ENCODE measurements at places on chromosomes 1 and 21. TPM values are rescaled to one million over a fixed set of nuclear protein-coding genes. Genes with fewer than 3 reads are reported as not detected.

- DNase-seq = no peak
These were observed 954 bp downstream of the MARK1 start for GRCh38 chr1:220528679-220529501.

GRCh38 chr21:32682696-32683474 is 44.9 kb downstream of the SYNJ1 start:
- DNase-seq = no peak

GRCh38 chr1:38852780-38853179 is 6.8 kb downstream of the RRAGC start:
- no peak for DNase-seq

The OPRD1 gene
- total RNA-seq = not detected

DNA sequence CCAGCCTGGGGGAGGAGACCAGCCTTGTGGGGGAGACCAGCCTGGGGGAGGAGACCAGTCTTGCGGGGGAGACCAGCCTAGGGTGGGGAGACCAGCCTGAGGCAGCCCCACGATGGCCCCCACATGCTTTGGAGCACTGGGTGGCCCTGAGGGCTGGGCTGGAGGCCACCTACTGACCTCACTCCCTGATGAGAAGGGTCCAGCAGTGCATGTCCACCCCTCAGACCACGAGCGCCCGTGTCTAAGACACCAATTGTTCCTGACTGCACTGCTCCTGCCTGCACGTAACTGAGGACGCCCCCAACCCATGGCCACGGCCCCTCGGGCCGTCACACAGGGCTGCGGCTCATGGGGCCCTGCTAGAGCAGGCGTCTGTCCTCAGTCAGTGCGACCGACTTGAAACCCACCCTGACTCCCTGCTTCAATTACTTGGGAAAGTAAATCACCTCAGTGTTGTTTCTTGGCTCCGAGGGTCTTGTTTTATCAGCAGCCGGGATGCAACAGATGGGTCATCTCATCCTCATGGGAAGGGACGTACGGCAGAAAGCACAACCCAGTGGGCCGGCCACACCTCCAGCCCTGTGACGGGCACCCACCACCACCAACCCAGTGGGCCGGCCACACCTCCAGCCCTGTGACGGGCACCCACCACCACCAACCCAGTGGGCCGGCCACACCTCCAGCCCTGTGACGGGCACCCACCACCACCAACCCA is at the start of gene SPATC1L:
SPATC1L (minus strand) TSS at position 550 of the 715 bp plus-strand sequence. CDS start 1,643 bp downstream, outside the sequence.
- peak; percentile 69 for DNase-seq

- DNase-seq = no peak
These were observed 65.7 kb upstream of the MORC3 start for GRCh38 chr21:36254106-36254941.

GRCh38 chr1:206909161-206909882 is 12.1 kb downstream of the IL24 start:
- DNase-seq = no peak

DNA sequence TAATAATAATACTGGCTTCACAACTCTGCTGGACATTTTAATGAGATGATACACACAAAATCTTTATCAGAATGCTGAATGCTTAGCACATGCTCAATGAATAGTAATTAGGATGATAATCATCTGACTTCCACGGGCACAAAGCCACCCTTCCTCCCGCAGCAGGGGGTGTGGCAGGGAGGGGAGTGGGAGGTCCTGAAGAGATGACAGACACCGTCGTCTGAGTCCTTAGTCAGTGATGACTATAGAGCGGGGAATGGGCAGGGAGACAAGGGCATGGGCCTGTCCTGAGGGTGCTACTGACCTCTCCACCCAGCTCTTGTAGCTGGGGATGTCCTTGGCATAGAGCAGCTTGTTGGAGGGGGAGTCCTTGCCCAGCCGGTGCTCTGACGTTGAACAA is 117.6 kb upstream of the CD34 start:
- DNase-seq = no peak

DNA sequence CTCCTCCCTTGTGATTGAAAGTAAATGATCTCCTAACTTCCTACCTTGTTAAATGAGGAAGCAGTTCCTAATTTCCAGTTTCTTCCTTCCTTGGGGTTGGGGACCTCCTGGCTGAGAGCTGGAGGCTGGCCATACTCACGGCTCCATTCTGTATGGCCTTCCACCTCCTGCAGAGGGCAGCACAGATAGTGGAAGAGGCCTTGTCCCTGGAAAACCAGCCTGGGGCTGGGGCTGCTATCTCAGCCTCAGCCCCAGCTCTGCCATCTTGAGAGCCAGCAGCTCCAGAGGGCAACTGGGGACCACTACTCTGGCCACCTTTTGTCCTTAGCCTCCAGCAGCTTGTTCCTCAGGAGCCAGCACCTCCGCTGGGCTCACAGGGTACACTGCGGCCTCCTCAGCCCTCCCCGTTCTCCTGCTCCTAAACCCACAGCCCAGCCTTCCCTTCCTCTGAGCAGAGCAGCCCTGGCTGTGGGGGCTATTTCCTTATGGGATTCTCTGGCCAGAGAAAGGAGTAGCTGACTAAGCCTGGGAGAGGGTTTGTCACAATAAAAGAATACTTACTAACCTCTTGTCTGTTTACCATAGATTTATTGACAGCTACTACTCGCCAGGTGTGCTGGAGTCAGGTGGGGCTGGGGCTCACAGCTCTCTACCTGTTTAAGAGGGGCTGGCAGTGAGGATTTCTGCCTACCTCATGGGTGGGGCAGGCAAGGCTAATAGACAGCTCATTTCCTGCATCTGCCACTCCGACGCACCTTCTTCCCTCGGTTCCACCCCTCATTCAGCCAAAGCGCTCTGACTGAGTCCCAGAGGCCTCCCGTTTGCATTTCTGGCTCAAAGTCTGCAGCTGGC is 6.3 kb downstream of the TMEM234 start:
- no peak for DNase-seq

- no peak for DNase-seq
These were observed 113.6 kb upstream of the TIAM1 start for GRCh38 chr21:31457675-31458074.

The CCDC27 gene
- total RNA-seq = not detected

GRCh38 chr1:181117648-181118449 is 29.3 kb downstream of the IER5 start:
- no peak for DNase-seq

DNA sequence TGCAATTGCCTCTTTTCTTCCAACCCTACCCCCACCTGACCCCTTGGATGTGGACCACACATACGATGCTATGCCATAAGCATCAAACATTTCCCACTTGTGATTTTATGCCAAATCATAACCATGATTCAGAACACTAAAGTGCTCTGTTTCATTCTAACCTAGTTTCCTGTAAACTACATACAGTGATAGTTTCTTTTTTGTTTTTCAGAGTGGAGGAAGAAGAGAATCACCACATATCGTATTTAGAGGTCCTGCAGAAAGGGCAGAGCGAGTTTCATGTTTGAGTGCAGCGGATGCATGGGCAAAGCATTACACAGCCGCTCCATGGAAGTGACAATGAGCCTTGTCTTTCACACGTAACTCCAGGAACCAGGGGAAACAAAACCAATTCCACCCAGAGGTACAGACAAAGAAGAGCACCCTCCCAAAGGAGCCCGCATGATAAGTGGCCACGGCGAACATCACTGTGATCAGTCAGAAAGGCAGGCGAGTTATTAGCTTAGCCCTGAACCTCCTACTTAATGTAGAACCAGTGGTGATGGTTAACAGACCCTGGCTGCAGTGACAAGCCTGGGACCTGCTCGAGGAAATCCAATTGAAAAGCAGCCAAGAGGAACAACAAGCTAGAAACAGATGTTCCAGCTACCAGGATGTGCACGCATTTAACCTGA is 64.0 kb upstream of the ZNF281 start:
- no peak for DNase-seq

Measured in ascending aorta (tissue), 2 donors.